ENCODE measurements at places on chromosomes 16 and 17.

- no peak for DNase-seq
Measured at GRCh38 chr16:64880994-64881393, 240.9 kb downstream of the CDH11 start.

- no peak for DNase-seq
Measured at GRCh38 chr16:14353340-14353739, 276.7 kb downstream of the PARN start.

DNA sequence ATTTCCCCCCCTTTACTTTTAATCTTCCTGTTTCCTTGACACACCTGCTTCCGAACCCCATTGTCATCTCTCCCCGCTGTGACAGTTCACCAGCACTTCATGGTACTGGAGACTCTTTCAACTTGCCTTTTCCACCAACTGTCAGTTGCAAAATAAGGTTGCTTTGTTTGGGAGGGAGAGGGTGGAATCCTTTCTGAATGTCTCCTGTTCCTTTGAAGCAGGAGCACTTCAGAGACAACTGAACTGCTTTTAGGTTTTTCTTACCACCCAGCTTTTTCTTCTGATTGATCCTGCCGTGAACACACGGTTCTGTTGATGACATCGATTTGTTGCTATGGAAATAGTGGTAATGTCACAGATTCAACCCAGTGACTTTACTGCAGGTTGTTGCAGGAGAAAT, 42.0 kb downstream of the RPA1 start:
- DNase-seq: peak; percentile 70

GRCh38 chr17:58370716-58371115, 18.7 kb upstream of the SUPT4H1 start:
- no peak for DNase-seq

DNA sequence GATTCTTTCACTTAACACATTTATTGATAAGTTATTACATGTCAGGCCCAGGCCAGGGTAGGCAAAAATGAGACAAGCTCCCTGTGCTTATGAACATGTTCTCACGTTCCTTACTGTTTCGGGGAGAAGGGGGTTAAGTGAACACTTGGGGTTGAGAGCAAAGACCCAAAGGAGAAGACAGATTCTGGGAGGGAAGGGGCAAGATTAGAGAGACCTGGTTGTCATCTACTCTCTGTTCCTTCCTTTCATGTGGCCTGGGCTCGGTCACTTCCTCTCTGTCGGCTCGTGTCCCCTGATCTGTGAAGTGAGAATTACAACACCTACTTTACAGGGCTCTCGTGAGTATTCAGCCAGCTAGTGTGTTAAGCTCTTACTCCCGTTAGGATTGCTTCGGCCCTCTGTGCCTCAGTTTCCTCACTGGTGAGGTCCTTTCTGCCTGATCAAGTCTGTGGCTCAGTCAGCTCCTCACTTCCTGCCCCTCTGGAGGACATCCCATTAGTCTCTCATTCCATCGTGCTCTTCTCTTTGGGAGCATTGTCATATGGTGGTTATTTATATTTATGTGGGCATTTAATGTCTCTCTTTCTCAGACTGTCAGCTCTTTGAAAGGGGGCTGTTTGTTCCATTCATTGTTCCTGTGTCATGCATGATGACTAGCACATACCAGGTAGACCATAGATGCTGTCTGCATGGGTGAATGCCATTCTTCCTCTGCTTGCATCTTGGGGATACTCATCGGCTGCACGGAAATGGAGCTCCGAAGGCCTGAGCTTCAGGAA, 38.9 kb downstream of the PLCG2 start:
- DNase-seq: no peak

GRCh38 chr17:49730078-49730784, 22.5 kb upstream of the SLC35B1 start:
- no peak for DNase-seq

DNA sequence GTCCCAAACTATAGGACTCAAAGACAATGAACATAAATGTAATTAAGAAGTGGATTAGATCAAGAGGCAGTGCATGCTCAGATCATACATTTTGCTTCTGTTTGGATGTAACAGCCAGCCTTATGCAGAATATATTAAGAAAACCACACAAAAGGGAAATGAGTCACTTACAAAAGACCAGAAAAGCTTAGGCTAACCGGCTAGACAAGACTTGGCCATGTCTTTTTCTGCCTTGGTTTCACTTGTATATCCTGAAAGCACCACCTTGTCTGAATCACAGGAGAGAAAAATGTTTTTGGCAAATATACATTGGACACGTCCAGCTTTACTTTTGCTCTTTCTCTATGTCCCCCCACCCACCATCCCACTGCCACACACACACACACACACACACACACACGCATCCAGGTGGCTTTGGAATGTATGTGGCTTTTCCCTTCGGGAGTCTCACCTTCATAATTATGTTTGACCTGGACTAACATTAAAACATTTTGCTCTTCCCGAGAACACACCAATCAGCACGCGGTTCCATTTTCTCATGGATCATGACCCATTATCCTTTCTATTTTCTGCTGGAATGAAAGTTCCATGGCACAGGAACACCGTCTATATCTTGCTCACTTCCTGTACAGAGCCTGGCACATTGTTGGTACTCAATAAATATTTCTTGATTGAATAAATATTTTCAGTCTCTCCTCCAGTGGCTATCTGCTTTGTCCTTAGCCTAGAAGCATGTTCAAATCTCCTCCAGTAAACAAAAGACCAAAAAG, 64.6 kb downstream of the CDK5R1 start:
- DNase-seq: no peak

- DNase-seq: no peak
Measured at GRCh38 chr16:51376080-51376479, 225.0 kb upstream of the SALL1 start.

GRCh38 chr17:78231991-78232858, 794 bp downstream of the TMEM235 start:
- no peak for DNase-seq

GRCh38 chr16:54595621-54596020, 309.0 kb upstream of the IRX3 start:
- no peak for DNase-seq

- no peak for DNase-seq
Measured at GRCh38 chr16:56518425-56518824, 1.4 kb downstream of the BBS2 start.

DNA sequence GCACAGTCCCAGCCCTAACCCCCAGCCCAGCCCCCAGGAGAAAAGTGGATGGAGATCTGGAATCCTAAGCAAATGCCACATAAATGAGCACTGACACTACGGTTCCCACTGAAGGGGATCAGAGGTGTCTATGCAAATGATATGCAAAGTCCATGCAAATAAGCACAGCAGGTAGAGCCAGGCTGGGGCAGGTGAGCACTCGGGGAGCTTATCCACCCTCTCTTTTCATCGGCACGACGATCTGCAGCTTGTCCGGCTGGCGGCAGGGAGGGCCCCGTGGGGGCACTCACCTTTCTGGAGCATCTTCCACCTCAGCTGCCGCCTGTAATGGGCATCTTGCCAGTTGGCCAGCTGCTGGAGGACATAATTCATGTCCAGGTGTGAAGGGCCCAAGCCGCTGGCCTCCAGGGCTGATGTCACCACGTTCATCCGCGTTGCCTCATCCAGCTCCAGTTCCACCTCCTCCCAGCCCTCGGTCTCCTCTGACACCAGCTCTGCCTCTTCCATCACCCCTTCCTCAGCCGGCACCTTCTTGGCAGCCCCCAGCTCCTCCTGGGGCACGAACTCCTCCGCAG, 9.9 kb downstream of the HAP1 start:
- no peak for DNase-seq

DNA sequence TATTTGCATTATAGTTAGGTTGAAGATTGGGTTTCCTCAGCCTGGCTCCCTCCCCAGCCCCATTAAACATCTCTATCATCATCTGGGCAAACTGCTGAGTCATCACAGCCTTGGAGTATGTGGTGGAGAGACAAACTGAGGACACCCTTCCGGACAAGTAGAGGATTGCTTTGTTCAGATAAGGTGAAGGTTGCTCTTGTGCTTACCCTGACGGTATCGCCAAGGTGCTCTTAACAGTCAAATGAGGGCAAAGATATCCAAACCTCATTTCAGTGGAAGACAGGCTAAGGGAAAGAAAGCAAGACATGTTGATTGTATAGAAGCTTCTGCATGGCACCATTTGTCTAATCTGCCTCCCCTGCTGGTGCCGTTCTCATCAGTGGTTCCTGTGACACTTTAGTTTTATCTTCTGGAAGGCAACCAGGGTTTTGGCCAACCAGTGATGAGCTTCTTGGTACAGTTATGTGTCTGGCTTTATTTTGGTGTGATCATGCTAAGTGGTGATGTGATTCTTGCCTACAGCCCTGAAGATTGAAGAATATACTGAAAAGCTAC, 56.9 kb upstream of the LGALS9 start:
- no peak for DNase-seq

DNA sequence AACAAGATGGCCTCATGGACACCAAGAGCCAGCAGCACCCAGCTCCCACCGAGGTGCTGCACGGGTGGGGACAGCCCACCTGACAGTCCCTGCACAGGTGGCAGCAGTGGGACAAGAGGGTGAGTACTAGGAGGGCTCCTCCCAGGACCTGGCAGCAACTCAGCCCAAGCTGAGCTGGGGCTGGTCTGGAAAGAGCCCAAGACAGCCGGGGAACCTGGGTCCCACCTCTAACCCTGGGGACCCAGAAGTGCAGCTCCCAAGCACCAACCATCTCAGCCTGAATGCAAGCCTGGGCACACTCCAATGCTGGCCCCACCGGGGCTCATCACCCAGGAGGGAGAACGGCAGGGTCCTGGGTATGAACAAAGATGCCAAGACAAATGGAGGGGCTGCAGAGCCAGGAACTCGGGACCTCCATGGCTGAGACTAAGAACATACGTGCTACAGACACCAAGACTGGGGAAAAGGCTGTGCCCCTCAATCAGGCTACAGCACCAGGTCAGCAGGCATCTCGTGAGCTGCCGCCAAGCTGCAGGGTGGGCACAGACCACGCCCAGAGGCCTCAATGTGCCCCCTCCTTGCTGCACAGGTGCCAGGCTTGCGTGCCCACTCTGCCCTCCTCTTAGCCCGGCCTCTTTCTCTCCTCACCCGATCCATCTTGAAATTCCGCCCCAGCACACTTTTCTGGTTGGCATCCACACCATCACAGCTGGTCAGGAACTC, 37.5 kb upstream of the GSG1L start:
- DNase-seq: no peak

GRCh38 chr17:44384823-44385286, 4.6 kb downstream of the ITGA2B start:
- no peak for DNase-seq
